ENCODE measurements at places on chromosomes 16 and 17. TPM values are rescaled to one million over a fixed set of nuclear protein-coding genes. Genes with fewer than 3 reads are reported as not detected.

Gene TLCD1
- 6.3 TPM for total RNA-seq

Gene SNAI3
- not detected for total RNA-seq

Gene MYH1
- not detected for total RNA-seq

DNA sequence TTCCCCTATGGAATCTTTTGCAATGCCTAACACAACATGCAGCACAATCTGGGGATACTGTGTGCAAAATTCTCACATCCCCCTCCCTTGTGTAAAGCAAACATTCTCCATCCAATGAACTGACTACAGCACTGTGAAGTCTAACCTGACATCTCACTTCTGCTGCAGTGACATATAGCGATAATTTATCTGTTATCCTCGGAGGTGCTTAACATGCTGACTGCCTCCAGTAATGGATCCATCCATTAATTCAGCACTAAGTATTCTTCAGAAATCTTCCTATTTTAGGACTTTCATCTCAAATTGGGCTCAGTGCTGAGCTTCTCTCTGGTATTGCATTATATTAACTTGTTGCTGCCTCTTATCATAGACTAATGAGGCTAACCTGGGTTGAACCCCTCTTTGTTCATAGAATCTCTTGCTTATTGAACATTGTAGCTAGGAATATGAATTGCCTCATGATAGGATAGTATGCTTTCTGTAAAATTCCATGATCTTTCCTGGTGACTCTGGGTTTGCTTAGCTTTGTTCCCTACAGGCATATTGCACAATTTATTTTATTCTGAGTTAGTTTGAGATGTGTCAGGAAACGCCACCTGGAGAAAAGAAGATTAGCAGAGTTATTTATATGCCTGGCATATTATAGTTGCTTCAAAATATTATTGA, 187.9 kb downstream of the CNTNAP4 start:
- H3K27ac ChIP-seq: no peak overlapping the region
- no peak for DNase-seq
- H3K4me1 ChIP-seq: no peaks in the 10 kb centered on the region
- H3K4me3 ChIP-seq: no peak overlapping the region
- H3K27me3 ChIP-seq: peaks cover 13% of the 10 kb centered on the region
- H3K36me3 ChIP-seq: no peaks in the 10 kb centered on the region

DNA sequence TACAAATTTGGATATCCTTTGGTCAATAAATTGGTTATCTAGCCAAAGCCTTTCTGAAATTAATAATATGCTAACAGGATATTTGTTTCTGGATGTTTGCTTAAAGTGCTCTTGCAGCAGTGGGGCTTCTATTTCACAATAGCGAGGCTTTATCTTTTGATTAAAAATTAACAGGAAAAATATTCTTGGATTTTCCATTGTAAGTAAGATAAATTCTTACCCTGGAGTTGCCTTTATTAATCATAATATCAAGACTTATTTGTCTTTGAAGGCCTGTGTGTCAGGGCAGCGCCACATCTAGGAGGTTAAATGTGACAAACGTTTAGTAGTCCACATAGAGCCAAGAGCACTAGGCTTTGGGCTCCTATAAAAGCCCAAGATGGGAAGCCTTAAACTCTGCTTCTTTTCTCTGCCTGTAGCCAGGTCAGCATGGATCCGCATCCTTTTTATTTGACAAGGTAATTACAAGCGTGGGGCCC, 5.3 kb downstream of the TMEM97 start:
- H3K36me3 ChIP-seq: peaks cover 15% of the 10 kb centered on the region
- no peak overlapping the region for H3K27ac ChIP-seq
- peak overlapping the region; percentile 27 for H3K4me3 ChIP-seq
- peaks cover 52% of the 10 kb centered on the region for H3K4me1 ChIP-seq

GRCh38 chr16:60107871-60108270, 1373.8 kb upstream of the GOT2 start:
- no peaks in the 10 kb centered on the region for H3K27me3 ChIP-seq
- no peak overlapping the region for H3K27ac ChIP-seq
- no peaks in the 10 kb centered on the region for H3K36me3 ChIP-seq

GRCh38 chr17:58679263-58680037, 12.4 kb downstream of the TEX14 start:
- peak overlapping the region; percentile 47 for H3K27ac ChIP-seq
- peaks cover 16% of the 10 kb centered on the region for H3K4me1 ChIP-seq
- H3K27me3 ChIP-seq: no peaks in the 10 kb centered on the region

DNA sequence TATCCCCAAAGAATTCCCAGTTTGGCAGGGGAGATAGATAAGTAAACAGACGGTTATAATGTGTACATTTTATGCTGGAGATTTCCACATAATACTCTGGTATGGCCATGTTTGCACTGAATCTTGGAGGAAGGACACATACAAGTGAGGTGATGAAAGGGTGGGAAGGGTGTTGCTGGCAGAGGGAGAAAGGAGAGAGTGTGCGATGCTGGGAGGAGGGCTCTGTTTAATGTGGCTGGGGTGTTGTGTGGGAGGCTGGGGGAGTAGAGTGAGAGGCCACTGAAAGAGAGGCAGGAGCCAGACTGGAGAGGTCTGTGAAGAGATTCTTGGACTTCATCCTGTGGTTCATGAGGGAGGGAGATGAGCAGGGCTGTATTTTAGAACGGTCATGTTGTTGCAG, 87.6 kb downstream of the SPACA3 start:
- no peaks in the 10 kb centered on the region for H3K4me1 ChIP-seq
- peaks cover 66% of the 10 kb centered on the region for H3K27me3 ChIP-seq
- no peak for DNase-seq
- H3K27ac ChIP-seq: no peak overlapping the region
- no peak overlapping the region for H3K4me3 ChIP-seq

GRCh38 chr17:17112628-17113200, 70.5 kb downstream of the MPRIP start:
- H3K4me1 ChIP-seq: peaks cover 29% of the 10 kb centered on the region
- H3K27me3 ChIP-seq: no peaks in the 10 kb centered on the region
- no peak overlapping the region for H3K27ac ChIP-seq
- H3K4me3 ChIP-seq: no peak overlapping the region

- H3K4me3 ChIP-seq: peak overlapping the region; percentile 88
- H3K27me3 ChIP-seq: peaks cover 8% of the 10 kb centered on the region
- peaks cover 12% of the 10 kb centered on the region for H3K4me1 ChIP-seq
- peak overlapping the region; percentile 36 for H3K27ac ChIP-seq
- H3K36me3 ChIP-seq: peaks cover 17% of the 10 kb centered on the region
- peak; percentile 69 for DNase-seq
Measured at GRCh38 chr17:41695954-41696757, 7.5 kb downstream of the EIF1 start.

GRCh38 chr17:64102627-64103390, 27.1 kb downstream of the ERN1 start:
- H3K4me3 ChIP-seq: no peak overlapping the region
- H3K27me3 ChIP-seq: no peaks in the 10 kb centered on the region
- peaks cover 3% of the 10 kb centered on the region for H3K4me1 ChIP-seq
- DNase-seq: no peak
- H3K36me3 ChIP-seq: no peaks in the 10 kb centered on the region

DNA sequence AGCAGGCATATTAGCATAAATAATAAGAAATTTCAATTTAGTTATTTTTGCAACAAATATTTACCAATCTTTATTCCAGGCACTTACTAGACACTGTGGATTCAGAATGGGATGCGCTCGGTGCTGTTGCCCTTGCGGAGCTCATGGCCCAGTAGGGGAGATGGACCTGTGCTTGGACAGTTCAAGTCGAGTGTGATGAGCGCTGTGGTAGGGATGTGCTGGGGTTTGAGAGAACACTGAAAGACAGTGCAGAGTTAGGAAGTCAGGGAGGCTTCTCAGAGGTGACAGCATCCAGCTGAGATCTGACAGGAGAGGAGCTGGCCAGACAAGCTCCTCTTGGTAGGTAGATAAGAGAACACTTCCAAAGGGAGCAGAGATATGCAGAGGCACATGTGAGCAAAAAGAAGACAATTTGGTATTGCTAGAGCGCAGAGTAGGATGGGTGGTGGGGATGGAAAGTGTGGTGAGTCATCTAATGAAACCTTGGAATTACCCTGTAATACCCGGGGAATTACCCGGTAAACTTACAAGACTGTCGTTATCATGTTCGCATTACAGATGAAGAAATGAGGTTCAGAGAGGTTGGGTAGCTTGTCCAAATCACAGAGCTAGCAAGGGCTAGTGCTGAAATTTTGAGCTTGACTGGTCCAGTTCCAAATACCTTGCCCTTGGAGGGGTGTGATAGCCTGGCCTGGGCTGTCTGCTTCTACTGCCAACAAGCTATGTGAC, 298.1 kb upstream of the N4BP1 start:
- H3K27ac ChIP-seq: no peak overlapping the region
- H3K27me3 ChIP-seq: peaks cover 35% of the 10 kb centered on the region
- peaks cover 14% of the 10 kb centered on the region for H3K4me1 ChIP-seq

- no peaks in the 10 kb centered on the region for H3K36me3 ChIP-seq
- no peak for DNase-seq
- H3K27me3 ChIP-seq: peaks cover 4% of the 10 kb centered on the region
- peaks cover 5% of the 10 kb centered on the region for H3K4me1 ChIP-seq
- no peak overlapping the region for H3K4me3 ChIP-seq
Measured at GRCh38 chr17:31738488-31738887, 120.6 kb downstream of the COPRS start.

DNA sequence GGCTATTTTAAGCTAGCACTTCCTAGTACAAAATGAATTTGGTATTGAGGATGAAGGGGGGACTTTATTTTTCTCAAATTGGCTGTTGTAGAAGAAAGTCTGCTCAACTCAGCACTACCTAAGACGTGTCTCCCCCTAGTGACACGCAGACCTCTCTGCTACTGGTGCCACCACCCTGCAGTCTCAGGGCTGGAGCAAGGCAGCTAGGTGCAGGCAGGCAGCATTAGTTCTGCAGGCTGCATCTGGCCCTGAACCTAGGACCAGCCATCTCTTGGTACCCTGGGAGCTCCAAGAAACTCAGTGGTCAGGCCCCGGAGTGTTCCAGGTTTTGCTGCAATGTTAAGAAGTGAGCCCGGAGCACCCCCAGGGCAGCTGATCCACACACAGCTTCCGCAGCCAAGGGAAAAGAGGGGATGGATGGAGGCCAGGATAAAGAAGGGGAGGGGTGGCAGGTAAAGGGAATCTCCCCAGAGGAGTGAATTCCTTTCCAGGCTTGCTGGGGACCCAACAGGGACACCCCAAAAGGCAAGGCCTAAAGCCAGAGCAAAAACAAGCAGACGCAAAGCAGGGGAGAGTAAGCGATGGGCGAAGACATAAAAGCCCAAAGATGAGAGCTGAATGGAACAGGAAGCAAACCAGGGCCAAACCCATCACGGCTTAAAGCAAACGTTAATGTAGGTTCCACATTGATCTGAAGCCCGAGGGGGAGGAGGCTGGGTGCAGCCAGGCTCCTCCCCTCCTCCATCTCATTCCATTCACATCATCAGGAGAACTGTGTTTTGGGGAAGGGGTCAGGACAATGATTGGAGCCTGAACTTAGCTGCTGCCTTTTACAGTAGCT, 200.5 kb downstream of the ZFHX3 start:
- no peak overlapping the region for H3K27ac ChIP-seq
- peaks cover 4% of the 10 kb centered on the region for H3K36me3 ChIP-seq
- peaks cover 73% of the 10 kb centered on the region for H3K4me1 ChIP-seq
- peak overlapping the region; percentile 10 for H3K4me3 ChIP-seq

DNA sequence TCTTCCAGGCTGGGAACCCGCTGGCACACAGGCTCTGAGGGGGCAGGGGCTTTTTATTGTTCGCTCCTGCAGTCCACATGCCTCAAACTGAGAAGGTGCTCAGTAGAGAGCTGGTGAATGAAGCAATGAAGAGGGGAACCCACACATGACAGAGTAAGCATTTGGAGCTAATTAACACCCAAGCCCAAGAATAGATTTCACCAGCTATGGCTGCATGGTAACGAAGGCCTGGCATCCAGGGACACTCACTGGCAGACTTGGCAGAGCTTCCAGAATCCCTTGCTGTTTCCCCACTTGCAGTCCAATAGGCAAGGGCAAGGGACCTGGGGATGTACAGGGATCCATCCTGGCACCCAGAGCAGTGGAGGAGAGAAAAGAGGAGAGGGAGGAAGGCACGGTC, 12.2 kb downstream of the FLOT2 start:
- peak overlapping the region; percentile 84 for H3K27ac ChIP-seq
- H3K4me1 ChIP-seq: peaks cover 20% of the 10 kb centered on the region
- no peaks in the 10 kb centered on the region for H3K27me3 ChIP-seq
- no peak overlapping the region for H3K4me3 ChIP-seq
- H3K36me3 ChIP-seq: peaks cover under 1% of the 10 kb centered on the region
- DNase-seq: no peak

DNA sequence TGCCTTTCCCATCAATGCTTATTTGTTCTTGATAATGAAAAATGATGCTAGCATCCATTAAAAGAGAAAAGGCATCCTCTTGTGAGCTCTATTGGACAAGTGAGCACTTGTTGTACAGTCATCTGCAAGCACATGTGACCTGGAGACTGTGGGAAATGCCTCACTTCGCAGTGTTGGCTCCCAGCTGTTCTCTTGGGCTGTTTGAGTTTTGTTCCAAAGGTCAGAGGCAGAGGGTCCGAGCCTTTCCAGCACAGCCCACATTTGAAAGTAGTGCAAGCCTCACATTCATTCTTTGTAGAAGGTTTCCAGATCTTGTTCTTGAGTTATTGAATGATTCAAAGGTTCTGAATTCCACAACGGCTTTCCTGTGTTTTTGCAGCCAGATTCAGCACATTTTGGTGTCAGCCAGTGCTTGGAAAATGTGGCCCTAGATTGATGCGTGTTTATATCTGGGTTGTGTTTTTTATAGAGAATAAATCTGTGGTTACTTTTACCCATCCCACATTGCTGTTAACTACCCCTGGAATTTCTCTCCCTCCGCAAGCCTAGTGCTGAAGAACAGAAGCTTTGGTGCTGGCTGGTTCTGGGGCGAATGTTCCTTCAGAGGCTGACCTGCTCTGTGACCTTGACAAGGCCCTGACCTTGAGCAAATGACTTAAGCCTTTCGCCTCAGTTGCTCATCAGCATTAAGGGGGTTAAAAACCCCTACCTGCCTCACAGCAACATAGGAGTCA, 49.8 kb downstream of the CDH1 start:
- no peaks in the 10 kb centered on the region for H3K36me3 ChIP-seq
- DNase-seq: no peak

GRCh38 chr17:31416503-31416923, 25.0 kb downstream of the RAB11FIP4 start:
- peak; percentile 61 for DNase-seq
- peak overlapping the region; percentile 8 for H3K4me3 ChIP-seq
- peaks cover 32% of the 10 kb centered on the region for H3K4me1 ChIP-seq
- peak overlapping the region; percentile 68 for H3K27ac ChIP-seq

DNA sequence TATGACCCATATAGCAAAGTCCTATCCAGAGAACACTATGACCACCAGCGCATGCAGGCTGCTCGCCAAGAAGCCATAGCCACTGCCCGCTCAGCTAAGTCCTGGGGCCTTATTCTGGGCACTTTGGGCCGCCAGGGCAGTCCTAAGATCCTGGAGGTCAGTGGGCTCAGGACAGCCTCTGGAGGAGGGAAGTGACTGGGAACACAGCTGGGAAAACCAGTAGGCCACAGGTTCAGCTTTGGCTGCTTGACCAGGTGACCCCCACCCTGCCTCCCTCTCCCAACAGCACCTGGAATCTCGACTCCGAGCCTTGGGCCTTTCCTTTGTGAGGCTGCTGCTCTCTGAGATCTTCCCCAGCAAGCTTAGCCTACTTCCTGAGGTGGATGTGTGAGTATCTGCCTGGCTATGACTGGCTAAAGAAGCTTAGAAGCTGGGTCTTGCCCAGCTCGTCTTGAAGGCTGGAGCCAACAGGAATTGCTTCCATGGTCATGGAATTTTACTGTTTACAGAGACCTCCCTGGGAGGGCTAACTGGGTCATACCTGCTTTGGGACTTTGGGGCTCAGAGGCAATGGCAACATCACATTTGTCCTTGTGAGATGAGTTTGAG, 1.5 kb upstream of the OVCA2 start:
- H3K27ac ChIP-seq: no peak overlapping the region
- DNase-seq: no peak
- H3K36me3 ChIP-seq: peaks cover 7% of the 10 kb centered on the region
- peaks cover 19% of the 10 kb centered on the region for H3K4me1 ChIP-seq

- no peak overlapping the region for H3K4me3 ChIP-seq
- H3K27me3 ChIP-seq: peaks cover 47% of the 10 kb centered on the region
- H3K27ac ChIP-seq: no peak overlapping the region
- no peaks in the 10 kb centered on the region for H3K4me1 ChIP-seq
- DNase-seq: no peak
Measured at GRCh38 chr16:85860413-85861094, 38.4 kb upstream of the IRF8 start.
